ENCODE measurements at places on chromosomes 6 and 20.

- DNase-seq: no peak
Measured at GRCh38 chr6:126826166-126826714, 292.2 kb upstream of the RSPO3 start.

GRCh38 chr6:159572439-159573110, 120.5 kb downstream of the SOD2 start:
- DNase-seq: no peak

DNA sequence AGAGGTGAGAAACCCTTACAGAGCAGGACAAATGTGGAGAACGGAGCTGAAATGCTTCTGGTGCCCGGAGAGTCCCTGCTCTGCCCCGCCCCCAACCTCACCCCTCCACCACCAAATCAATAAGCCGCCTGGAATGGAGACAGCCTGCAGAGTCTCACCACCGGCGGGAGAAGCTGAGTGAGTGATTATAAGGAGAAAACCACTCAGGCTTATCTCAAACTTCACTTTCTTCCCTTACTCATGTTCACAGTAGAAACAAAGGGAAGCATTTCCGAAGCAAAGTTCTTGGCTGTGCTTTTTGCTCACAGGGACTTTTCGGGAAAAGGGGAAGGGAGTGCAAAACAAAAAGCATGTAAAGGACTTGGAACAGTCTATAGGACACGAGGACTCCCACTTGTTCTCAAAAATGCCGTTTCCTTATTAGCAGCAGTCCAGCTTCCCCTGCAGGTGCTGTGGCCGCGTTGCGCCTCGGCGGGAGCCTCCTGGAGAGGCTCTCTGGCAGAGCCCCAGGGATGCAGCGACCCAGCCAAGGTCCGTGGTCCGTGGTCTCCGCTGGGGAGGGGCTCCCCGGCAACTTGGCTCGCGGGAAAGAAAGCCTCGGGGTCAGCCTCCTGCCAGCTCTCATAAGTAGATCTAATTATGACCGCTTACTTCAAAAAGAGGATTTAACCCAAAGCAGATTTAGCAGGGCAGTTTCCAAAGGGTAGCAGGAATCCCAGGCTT, 64.8 kb upstream of the TMEM30A start:
- no peak for DNase-seq

- no peak for DNase-seq
Measured at GRCh38 chr20:32483351-32484224, 101.5 kb downstream of the NOL4L start.

DNA sequence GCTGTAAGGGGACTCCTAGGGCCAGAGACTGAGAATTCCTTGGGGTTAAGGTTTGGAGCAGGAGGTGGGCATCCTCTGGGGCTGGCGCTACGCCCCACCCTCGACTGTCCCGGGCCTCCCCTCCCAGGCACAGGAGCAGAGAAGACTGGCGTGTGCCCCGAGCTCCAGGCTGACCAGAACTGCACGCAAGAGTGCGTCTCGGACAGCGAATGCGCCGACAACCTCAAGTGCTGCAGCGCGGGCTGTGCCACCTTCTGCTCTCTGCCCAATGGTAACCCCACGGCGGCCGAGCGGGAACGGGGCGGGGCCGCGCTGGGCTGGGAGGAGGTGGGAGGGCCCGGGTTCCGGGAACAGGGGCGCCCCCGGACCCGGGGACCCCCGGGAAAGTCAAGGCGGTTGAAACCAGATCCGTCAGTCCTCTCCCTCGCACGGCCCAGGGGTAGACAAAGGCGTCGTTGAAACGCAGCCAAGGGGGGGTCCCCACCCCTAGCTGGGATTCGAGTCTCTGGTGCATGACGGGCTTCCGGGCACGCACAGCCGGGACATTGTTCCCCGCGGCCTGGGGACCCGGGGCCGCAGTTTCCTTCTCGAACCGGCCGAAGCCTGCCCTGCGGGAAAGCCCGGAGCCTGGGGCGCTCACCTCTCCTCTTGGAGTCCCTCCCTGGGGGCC, 844 bp downstream of the WFDC2 start:
- DNase-seq: no peak

DNA sequence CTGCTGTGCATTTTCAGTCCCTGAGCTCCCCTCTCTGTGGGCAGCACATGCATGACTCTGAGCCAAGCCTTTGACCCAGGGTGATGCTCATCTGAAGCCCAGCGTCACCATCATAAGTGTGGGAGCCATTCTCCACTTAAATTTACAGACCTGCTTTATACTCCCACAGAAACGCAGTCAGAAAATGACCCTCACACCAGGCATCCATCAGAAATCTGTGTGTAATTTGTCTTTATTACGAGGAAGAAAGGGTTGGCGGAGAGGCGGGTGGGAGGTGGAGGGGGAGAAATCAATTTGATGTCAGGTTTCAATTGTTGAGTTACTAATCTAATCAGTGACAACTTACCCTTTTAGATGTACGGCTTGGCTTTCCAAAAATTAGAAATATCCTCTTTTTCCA, 353.6 kb downstream of the MAFB start:
- DNase-seq: no peak
